Lung microvascular endothelial cell (primary cell): ENCODE measurements at places on chromosomes 6 and 20. TPM values are rescaled to one million over a fixed set of nuclear protein-coding genes. Genes with fewer than 3 reads are reported as not detected.

DNA sequence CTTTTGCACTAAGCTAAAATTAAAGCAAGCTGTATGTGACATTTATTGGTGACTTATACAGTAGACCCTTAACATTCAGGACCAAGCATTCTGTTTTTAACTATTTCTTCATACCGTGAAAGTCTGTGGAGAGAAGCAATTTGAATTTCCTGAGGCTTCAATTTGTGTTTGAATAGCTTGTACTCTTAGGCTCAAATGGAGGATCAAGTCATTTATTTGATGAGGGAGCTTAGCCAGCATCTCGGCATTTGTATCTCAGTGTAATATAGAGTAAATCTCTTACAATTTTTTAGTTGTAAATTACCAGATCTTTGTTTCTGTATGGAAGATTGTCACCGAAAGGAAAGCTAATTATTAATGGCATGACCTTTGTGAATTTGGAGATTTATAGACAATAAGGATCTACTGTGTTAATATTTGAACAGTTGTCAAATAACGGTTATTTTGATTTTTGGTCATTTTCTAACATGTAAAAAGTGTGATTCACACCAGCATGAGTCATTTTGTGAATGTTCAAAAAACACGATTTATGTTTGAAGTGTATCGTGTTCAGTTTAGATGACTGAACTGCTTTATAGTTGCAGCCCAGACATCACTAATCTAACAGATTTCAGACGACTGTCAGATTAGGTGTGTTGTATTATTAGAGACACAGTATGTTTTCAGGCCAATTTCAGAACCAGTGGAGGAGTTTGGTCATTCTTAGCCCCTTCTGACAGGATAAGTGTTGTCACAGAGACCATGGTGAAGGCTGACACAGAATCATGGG lies 332.9 kb downstream of the CDKAL1 start:
- peak; percentile 31 for DNase-seq

The CST4 gene
- total RNA-seq = not detected in 2 replicates

DNA sequence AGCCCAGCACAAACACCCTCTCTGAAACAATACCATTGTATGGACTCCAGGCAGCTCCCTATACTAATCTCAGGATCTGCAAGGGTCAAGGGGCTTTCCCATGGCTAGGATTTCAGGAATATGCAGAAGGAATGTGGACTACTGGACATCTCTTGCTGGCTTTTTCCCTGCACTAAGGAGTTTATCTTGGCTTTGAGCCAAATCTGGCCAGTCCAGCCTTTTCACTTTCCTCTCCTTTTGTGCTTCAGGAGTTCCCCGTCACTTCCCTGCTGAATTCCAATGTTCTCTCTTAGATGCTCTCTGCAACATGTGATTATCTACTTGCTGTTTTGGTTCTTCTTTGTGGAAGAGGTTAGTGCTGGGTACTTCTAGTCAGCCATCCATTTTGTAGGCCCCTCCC lies 568.2 kb downstream of the HDGFL1 start:
- no peak for DNase-seq

The B3GAT2 gene
- total RNA-seq = not detected in 2 replicates

GRCh38 chr20:45967551-45968080 lies 4.4 kb downstream of the ZNF335 start:
- DNase-seq = no peak

- no peak for DNase-seq
Observed at GRCh38 chr20:17816804-17817587, 117.2 kb downstream of the BANF2 start.

The ZNF184 gene
- total RNA-seq = 3.9 and 4.4 TPM in 2 replicates

DNA sequence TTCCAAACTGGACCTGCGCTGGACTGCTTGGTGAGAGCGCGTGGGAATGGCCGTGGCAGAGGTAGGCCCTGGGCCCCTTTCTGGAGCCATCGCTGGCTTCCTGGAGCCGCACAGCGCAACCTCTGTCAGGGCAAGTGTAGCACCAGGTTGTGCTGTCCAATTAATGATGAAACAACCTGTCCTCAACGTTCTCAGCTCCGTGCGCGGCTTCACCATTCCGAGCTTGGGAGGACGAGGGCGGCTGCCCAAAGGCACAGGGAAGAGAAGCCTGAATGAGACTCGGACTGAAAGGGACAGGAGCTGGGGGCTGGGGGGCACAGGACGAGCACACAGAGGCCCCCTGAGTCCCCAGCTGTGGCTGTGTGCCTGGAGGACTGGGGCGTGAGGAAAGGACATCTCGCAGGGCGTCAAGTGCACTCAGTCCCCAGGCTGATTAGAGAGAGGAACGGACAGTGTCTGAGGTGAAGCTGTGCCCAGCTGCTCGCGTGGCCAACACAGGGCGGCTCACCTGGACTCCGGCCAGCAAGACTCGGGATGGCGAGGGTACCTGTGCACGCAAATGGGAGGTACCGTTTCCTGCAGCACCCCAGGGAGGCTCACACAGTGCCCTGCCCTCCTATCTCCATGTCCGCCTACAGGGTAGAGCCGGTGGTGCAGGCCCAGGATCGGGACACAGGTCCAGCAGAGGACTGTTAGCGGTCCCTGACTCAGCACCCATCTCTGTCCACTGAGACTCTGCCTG lies 403.3 kb downstream of the TAF4 start:
- DNase-seq = no peak

The FHL5 gene
- total RNA-seq = not detected in 2 replicates

The PRIM2 gene
- total RNA-seq = 7.7 and 8.9 TPM in 2 replicates

DNA sequence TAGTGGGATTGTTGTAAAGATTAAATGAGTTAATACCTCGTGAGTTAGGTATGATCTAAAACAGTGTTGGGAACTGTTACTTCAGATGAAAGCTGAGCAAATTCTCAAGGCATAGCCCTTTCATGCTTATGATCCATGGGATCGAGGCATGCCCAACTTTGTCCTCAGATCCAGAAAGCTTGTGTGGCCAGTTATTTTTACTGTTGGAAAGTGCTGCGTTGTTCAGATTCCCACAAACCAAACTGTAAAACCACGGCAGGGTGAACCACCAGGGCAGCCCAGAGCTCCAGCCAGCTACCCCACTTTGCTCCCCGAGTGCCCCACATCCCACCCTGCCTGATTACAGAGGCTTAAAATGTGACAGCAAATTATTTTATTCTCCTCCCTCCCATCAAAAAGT lies 139.3 kb upstream of the RIN2 start:
- DNase-seq = no peak
